ENCODE measurements at places on chromosomes 16 and 17.

- peak; percentile 24 for ATAC-seq
Measured at GRCh38 chr16:24253192-24253591, 2.9 kb upstream of the CACNG3 start.

DNA sequence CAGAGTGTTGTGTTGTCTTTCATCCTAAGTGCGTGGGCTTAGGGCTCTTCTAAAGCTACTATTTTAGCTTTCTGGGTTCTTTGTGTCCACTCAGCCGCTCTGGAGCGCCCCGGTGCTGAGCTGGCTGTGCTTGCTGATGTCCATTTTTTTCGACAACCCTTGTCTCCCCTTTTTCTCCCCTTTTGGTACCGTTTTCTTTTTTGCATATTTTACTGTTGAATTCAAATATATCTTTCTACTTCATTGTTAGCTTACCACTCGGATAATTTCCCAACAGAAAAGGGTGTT is 1.2 kb downstream of the SRRM2 start:
- ATAC-seq: no peak

DNA sequence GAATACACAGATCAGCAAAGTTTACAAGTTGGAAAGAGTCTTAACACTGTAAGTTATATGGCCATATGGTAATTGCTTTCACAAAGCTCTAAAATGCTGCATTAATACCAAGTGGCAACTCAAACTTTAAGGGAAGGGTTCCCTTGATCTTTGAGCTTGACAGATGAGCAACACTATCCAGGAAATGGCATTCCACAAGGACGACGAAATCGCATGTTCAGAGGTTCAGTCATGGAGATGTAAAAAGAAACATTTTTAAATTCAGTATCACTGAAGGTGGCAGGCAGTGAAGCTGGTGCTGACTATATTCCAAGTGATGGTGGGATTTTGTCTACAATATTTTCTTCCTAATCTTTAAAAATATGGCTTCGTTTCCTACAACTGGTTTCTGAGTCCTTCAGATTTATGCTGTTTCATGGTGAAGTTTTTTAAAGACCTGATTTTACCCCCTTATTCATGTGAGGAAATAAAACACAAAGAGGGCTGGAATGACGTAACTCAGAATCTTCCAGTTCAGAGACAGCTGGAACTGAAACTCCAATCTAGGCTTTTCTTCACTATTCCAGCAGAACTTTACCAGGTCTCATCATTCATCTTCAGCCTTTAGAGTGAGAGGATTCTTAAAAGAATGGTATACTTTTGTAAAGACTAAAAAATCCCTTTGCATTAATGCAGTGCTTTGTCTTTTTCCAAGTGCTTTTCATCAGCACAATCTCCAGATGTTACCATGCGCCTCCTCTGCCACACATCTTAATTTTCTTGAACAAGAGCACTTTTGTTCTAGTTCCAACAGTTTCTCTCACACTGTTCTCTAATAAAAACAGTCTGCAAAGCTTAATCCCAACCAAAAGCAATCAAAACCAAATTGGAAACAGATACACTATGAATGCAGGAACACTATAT is 20.2 kb downstream of the CHCT1 start:
- peak; percentile 35 for ATAC-seq

DNA sequence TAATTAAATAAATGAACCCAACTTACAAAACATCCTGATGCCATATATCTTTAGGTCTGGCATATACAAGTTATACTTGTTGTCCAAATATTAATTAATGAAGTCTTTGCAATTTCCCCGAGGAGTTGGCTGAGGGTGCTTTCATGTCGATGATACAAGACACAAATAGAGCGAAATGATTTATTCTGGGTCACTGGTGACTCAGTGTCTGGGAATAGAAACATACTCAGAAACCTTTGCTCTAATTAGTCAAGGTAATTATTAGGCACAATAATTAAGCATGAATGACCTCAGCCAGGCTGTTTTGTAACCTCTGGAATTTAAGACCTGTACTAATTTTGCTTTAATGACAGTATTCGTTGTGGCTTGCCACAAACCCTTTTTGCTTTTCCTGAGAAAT is 37.0 kb upstream of the HAPSTR1 start:
- ATAC-seq: no peak

- no peak for ATAC-seq
Measured at GRCh38 chr16:71501547-71501946, 12.4 kb upstream of the ZNF19 start.
